SHP77 (cell line): ENCODE measurements at places on chromosomes 1 and 21.
A peak's percentile ranks its signal among the peaks of the same experiment; 100 is the strongest.

DNA sequence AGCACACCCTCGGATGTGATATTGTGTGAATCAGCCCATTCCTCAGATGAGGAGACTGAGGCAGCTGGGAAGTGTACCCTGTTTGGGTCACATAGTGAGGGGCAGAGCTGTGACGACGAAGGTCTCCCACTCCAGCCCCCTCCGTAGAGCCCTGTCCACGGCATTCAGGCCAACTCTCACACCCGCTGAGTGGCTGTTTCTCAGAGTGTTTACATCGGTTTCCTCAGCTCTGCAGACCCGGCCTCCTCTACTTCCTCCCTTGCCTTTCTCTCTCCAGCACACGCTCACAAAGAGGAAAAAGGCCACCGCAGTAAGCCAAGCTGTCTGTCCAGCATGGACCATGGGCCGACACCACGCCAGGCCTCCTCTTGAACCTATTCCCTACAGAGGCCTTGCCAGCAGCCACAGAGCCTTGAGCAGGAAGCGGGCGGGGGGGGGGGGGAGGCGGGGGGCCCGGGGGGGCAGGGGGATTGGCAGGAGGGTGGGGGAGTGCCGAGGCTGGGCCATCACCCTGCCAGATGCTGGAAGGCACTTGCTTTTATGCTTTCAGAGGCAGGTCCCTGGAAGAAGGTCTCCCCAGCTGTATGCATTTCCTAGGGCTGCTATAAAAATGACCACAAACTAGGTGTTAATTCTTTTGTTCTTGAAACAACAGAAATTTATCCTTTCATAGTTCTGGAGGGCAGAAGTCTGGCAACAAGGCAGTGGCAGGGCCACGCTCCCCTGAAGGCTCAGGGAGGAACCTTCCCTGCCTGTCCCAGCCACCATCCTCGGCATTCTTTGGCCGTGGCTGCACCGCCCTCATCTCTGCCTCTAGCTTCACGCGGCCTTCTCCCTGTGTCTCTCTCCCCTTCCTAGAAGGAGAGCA, 178.4 kb downstream of the PSMG1 start:
- DNase-seq, result peak; percentile 49

DNA sequence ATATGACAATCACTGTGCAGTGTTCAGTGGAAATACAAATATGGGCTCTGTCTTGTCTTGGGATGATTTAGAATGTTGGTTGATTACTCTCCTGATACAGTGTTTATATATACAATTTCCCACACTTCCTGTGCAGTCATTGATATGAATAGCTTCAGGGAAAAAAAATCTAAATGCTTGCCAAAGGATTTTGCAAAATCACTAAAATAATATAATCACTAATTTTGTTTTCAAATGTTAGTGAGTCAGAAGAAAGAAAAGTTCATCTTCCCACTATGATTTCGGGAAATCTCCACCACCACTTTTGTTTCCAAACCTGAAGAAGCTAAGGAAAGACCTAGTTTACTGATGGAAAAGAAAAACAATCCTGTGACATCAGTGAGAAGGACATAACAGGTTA, 32.1 kb upstream of the CHRM3 start:
- DNase-seq, result no peak

DNA sequence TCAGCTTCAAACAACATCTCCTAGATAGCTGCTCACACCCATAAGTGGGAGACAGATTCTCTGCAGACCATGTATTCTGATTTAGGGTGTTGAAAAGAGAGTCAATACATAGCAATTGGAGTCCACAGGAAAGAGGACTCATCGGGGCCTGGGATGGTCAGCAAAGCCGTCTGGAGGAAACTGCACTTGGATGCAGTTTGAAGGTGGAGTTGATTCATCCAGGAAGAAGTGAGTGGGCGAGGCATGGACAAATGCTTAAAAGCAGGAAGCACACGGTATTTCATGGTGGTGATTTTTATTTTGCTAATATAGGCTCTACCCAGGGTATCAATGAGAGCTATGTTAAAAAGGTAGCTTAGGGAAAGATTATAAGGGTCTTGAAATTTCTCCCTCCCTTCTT, 36.8 kb upstream of the DIRAS3 start:
- DNase-seq, result no peak

DNA sequence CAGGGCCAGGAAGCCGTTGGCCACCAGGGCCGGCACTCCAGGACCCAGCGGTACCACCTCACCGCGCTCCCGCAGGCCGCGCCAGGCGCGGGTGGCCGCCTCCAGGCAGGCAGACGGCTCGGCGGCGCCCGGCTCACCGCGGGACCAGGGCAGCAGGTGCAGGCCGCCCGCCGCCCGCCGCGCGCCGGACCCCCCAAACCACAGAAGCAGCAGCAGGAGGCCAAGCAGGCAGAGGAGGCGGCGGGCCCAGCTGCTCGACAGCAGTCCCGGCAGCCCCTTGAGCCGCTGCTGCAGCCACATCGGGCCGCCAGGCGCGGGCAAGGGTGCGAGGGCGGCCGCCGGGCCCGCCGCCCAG, 312 bp downstream of the KIAA2013 start:
- no peak for DNase-seq

GRCh38 chr1:94792473-94793295, 27.5 kb upstream of the SLC44A3 start:
- peak; percentile 48 for DNase-seq

- DNase-seq, result no peak
Observed at GRCh38 chr1:30675761-30676160, 47.6 kb downstream of the MATN1 start.

DNA sequence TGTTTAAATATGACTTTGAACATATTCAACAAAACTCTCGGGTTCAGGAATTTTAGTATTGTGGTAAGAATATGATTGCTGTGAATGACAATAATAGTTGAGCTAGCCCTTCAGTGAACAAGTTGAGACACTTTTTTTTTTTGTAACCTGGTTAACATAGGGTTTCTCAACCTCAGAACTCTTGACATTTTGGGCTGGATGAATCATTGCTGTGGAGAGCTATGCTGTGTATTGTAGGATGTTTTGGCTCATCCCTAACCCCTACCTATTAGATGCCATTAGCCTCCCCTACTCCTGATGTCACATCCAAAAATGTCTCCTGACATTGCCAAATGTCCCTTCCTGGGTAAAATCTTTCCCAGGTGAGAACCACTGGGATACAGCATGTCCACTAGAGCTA, 113.7 kb downstream of the RUNX1 start:
- DNase-seq, result no peak

DNA sequence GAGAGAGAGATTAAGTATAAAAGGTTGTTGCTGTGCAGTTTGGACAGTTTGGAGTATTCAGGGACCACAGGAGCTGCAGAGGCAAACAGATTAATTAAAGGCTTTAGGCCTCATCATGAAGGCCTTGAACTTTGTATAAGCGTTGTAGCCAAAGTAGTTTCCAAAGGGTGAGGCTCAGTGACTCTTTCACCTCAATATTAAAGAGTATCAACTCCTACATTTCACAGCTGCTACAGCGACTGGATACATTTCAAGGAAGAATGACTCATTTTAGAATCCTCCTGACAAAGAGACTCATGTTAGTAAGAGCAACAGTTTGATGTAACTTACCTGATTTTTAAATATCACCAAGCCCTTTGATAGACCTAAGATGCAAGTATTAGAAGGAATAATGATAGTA, 355.5 kb downstream of the HLX start:
- no peak for DNase-seq

- no peak for DNase-seq
Observed at GRCh38 chr1:12202577-12202976, 27.3 kb upstream of the VPS13D start.

GRCh38 chr21:29376556-29376955, 77.8 kb downstream of the BACH1 start:
- peak; percentile 30 for DNase-seq
